GM12892 (cell line): ENCODE measurements at places on chromosomes 1 and 21.

- no peak for DNase-seq
Observed at GRCh38 chr21:31922881-31923280, 50.1 kb downstream of the HUNK start.

- DNase-seq: no peak
Observed at GRCh38 chr1:93571623-93572310, 109.9 kb downstream of the BCAR3 start.

DNA sequence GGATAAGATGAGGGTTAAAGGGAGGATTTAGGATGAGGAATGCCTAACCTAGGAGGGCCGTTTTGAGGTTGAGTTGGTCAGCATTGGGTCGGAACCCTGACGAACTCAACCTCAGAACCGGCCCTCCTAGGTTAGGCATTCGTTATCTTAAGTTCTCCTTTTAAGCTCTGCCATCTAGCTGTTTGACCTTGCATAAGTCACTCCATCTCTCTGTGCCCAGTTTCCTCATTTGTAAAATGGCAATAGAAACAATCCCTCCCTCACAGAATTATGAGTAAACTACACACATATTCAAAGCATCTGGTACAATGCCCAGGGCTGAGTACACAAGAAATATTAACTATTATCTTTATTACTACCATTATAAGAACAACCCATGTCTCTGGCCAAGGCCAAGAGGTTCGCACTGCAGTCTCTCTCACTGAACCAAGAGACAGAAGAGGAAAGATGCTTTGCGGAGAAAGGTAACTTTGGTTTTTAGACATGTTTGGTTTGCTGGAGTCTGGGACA is 4.8 kb downstream of the ABCB10 start:
- no peak for DNase-seq

DNA sequence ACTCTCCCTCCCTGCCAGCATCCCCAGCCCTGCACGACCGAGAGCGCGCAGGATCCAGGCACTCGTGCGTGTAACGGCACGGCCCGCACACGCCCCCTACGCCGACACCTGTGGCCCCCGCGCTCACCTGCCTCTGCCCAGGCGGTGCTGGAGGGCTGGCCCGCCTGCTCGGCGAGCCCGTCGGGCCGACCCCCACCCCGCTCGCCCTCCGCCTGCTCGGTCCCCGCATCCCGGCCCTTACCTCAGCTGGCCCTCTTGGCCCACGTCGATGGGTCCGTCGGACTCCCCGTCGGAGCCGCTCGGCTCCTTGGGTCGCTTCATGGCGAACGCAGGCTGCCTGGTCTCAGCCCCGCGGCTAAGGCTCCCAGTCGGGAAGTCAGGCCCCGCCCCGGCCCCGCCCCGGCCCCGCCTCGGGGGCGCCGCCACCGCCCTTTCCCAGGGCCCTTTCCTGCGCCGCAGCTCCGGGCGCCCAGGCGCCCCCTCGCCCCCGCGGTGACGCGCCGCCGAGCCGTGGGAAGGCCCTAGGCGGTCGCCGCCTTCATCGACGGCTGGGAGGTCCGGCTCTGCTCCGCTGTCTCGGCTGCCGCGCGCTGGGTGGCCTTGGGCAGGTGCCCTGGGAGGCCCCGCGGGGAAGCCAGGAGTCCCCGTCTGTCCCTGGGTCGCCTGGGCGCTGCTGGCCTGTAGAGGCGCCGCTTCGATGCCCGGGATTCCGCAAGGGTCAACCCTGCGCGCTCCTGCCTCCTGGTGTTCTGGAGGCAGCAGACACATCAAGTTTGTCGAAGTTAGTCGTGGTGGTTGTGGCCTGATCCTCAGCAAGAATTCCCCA is at the start of gene HEYL:
Gene HEYL, minus strand, starts transcription at position 339 of the 826 bp plus-strand sequence. Its CDS starts 18 bp downstream, at position 321.
- DNase-seq: peak; percentile 69

GRCh38 chr21:35198565-35198964 is 149.5 kb upstream of the RUNX1 start:
- DNase-seq: no peak
